ENCODE measurements at places on chromosomes 13 and 19.
A peak's percentile ranks its signal among the peaks of the same experiment; 100 is the strongest.

DNA sequence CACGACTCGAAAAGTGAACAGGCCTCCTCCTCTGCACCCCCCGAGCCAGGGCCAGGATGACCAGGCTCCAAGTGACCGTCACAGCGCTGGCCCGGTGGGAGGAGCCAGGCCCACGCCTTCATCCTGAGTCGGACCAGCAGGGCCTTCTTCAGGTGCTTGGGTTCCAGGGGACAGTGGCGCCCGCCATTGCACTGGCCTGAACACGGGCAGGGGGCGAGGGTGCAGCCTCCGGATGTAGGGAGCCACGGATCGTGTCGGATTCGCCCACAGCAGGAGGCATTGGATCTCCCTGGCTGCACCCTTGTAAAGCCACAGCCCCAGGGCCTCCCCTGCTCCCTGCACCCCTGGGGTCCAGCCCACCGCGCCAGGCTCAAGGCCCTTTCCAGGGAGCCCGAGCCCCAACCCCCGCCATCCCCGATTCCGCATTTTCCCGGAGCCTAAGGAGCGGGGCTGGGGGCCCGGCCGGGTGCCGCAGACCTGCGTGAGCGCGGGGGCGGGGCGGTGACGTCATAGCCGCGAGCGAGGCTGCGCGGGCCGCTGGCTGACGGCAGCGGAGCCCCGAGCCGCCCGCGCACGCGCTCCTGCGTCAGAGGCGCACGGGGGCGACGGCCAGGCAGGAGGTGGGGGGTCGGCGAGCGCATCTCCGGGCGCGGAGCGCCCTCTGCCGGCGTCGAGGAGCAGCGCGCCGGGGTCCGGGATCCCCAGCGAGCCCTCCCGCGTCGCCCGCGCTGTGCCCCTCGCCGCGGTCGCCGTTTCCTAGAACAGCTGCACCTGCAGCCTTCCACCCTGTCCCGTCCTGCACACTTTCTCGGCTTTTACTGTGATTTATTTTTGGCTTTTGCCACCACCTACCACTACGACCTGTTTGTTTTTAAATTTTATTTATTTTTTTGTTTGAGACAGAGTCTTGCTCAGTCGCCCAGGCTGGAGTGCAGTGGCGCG, 1.5 kb upstream of the ATP5F1D start:
- DNase-seq, result peak; percentile 86

GRCh38 chr13:108322206-108322824, 52.8 kb downstream of the TNFSF13B start:
- peak; percentile 52 for DNase-seq

DNA sequence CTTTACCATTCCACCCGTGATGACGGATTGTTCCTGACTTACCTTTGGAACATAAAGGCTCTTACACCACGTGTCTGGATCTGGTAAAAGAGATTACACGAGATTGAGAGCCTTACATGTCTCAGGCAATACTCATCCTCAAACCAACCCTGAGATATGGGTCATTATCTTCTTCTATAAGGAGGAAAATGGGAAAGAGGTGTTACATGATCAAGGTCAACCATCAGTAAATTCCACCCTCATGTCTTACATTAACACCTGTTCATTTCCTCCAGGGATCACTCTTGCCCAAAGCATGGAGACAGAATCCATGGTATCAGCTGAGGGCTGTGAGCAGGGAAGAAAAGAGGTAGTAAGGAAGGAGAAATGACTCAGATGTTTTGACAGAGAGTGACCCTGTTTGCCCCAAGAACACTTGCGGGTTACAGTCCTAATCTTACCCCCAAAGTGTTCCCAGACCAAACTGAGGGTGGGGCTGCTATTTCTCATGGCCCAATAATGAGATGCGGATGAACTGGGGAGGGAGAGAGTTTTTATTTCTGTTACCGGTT, 19.6 kb downstream of the LILRB4 start:
- DNase-seq, result no peak

- DNase-seq, result no peak
Observed at GRCh38 chr19:50659318-50660087, 10.3 kb downstream of the C19orf81 start.

- DNase-seq, result no peak
Observed at GRCh38 chr19:13160557-13160956, 10.3 kb downstream of the IER2 start.

- DNase-seq, result no peak
Observed at GRCh38 chr13:25847145-25847544, 204.7 kb downstream of the SHISA2 start.

GRCh38 chr19:3466635-3467034, 13.7 kb downstream of the SMIM24 start:
- no peak for DNase-seq

- peak; percentile 63 for DNase-seq
Observed at GRCh38 chr19:42420055-42420544, 7.1 kb downstream of the LIPE start.

DNA sequence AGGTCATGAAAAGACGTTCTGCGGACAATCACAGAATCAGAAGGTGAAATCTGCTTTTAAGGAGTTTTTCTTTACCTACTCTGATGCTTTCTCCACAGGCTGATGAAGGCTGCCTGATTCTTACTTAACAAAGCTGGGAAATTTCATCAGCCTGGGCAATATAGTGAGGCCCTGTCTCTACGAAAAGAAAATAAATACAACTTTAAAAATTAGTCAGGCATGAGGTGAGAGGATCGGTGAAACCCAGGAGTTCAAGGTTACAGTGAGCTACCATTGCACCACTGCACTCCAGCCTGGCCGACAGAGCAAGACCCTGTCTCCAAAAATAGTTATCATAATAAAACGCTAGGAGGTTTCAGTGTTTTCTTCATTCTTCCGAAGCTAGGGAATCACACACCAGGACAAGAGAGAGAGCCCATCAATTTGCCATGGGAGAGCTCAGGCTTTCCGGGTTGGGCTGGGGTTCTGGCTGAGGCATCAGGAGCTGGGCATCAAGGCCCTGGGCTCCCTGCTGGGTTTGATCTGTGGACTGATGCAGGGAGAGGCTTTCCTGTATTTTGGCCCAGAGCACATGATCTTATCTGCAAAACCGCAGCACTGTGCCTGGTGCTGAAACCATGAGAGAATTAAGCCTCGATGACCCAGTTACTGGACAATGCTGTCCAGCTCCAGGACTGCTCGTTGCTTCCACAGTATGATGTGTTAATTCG, 25.1 kb upstream of the CEBPG start:
- peak; percentile 16 for DNase-seq

DNA sequence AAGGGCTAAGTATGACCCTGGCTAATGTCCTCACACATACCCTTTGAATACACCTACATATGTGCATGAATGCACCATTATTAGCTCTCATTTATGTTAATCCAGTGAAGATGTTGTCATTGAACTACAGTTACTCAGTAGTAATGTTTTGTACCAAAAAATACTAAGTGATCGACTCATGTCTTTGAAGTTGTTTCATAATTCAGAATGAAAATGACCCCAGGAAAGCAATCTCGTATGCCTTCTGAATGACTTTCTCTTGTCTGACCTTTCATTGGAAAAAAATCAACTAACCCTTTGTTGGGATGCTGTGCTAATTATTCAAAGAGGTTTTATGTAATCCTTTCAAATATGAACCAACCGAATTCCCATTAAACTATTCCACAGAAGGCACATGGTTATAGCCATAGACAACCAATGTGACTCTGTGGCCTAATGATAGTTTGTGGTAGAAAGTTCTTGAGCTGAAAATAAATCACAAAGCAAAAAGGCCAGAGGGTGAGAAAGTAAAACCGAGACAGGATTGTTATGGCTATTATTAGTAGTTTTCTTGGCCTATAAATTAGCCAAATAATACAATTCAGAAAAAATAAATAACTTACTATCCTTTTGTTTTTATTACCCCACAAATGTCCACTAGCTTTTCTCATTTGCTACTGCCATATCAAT, 86.8 kb upstream of the STARD13 start:
- DNase-seq, result no peak

GRCh38 chr19:40742477-40742876, 7.8 kb downstream of the ACTMAP start:
- DNase-seq, result no peak

- no peak for DNase-seq
Observed at GRCh38 chr13:30145709-30146367, 161.5 kb downstream of the KATNAL1 start.

GRCh38 chr13:19672990-19673389, 39.5 kb downstream of the MPHOSPH8 start:
- no peak for DNase-seq

GRCh38 chr19:37903096-37903495, 3.3 kb downstream of the WDR87 start:
- no peak for DNase-seq

DNA sequence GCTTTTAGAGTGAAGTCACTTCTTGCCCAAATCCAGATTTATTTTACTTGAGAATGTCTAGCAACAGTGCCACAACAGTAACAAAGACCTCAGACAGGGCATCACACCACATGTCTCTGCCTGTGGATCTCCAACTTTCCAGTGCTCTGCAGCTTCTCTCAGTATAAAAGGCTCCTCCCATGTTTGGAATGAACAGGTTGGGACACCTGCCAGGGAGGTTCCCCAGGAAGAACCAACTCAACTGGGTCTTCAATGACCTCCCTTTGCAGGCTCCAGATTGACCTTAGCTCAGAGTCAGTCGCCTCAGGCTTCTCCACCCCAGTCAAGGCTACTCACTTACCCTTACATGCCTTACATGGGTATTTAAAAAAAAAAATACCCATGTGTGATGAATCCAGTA, 3.4 kb downstream of the ZNF823 start:
- DNase-seq, result no peak

GRCh38 chr19:28609091-28609755, 603.7 kb downstream of the UQCRFS1 start:
- no peak for DNase-seq

GRCh38 chr19:29806098-29806866, 5.5 kb upstream of the CCNE1 start:
- peak; percentile 78 for DNase-seq

DNA sequence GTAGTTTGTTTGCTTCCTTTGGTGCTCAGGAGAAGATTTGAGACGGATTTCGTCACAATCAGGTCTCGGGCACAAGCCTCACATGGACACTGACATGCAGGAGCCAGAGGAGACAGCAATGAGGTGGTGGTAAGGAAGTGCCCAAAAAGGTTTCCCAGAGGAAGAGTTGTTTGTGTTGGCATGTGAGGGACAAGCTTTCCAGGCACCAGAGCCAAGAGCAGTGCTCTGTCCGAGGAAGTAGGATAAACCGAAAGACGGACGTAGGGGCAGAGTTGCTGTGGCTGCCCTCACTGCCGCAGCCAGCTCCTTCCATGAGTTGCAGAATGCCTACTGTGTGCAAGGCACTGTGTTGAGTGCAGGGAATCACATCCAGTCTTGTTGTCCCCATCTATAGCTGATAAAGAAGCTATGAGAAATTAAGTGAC, 27.7 kb downstream of the SAE1 start:
- DNase-seq, result no peak

- DNase-seq, result no peak
Observed at GRCh38 chr13:73492811-73493210, 434.0 kb downstream of the KLF5 start.

DNA sequence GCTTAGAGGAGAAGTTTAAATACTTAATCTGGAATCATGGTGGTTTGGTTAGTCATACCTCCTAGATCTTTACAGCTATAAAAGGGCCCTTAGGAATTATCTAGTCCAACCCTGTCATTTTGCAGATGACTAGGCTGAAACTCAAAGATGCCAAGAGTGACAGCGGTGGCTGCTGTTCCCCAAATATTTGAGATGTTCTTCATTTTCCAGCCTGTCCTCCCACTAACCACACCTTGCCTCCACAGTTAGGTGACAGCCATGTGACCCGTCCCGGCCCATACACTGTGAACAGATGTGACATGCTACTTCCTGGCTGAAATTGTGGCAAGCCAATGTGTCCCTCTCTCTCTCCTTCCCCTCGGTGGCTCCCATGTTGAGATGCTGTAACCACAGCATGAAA, 225.5 kb upstream of the IPO5 start:
- DNase-seq, result no peak

- DNase-seq, result no peak
Observed at GRCh38 chr19:44592451-44592890, 20.9 kb upstream of the IGSF23 start.

- no peak for DNase-seq
Observed at GRCh38 chr19:18649371-18650020, 12.7 kb downstream of the KLHL26 start.

DNA sequence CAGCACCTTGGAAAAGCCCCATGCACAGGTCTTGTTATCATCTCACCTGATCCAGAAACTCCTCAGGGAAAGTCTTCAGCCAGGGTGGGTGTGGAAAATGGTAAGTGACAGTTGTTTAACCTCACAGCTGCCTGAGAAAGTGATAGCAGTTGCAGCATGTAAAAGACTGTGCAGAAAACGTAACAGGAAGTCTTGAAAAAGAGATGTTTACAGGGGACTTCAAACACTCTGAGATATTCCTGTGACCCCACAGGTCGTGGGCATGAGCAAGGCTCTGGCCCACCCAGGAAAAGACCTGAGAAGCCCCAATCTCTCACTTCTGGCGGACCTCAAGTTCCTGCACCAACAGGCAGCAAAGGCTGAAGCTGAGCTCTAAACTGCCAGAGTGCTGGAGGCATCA, 826.9 kb downstream of the UQCRFS1 start:
- no peak for DNase-seq
